ENCODE measurements at places on chromosomes 1 and 21.

- DNase-seq = no peak
These were observed 7.6 kb downstream of the MEX3A start for GRCh38 chr1:156074661-156075060.

DNA sequence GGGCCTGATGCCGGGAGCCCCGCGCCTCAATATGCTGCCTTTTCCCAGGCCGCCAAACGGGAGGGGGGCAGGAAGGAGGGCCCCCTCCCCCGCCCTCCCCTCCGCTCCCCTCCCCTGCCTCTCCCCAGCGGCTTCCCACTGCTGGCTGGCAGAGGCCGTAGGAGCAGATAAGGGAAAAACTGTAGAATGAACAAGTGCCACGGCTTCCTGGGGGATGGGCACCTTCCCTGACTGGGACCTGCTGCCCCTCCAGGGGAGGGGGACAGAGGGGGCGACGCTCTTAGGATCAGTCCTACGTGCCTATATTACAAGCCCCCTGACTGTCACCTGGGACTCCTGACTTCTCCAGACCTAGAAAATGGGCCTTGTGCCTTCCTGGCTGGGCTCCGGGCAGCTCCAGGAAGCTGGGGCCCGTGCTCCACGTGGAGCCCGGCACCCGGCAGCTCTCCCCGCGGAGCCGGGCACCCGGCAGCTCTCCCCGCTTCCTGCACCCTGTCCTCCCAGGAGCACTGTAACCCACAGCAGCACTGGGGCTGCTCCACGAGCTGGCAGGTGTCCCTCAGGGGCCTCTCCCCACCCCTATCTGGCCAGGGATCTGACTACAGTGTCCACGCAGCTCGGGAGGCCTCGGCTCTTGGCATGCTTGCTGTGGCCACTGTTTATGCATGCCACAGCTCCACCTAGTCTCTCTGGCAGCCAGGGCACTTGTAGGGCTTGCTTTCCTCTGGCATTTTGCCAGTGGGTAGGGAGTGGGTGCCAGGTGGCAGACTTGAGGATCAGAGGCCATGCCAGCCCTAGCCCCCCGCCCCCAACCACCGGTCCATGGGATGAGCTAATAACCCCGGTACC is 674 bp upstream of the HES5 start:
- no peak for DNase-seq

GRCh38 chr1:41661428-41662060 is 177.1 kb upstream of the EDN2 start:
- DNase-seq = peak; percentile 72

DNA sequence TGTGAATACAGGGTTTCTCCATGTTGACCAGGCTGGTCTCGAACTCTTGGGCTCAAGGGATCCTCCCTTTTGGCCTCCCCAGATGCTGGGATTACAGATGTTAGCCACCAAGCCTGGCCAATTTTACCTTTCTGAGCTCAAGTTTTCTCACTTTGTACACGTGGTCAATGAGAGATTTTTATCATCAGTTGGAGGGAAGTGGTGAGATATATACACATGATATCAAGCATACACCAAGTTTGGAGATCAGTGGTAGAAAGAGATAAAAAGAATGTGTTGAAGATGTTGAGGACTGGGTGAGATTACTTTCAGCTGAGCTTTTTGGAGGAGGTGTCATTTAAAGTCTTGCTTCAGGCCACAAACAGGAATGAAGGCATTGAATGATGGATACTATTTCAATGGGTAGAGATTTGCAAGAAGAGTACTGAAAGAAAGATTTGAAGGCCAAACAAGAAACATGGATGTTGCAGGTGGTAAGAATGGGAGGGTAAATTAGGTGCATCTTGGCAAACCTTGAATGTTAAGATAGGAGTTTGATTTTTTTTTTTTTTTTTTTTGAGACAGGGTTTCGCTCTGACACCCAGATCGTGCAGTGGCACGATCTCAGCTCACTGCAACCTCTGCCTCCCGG is 3.0 kb upstream of the SESN2 start:
- DNase-seq = no peak

- no peak for DNase-seq
These were observed 107.5 kb downstream of the TIAM1 start for GRCh38 chr21:31236528-31236927.

- no peak for DNase-seq
These were observed 4.4 kb upstream of the PIK3C2B start for GRCh38 chr1:204498981-204499380.

- DNase-seq = no peak
These were observed 136.0 kb downstream of the SNX7 start for GRCh38 chr1:98797506-98797905.

GRCh38 chr1:106659490-106660244 is 396.8 kb upstream of the PRMT6 start:
- DNase-seq = no peak

GRCh38 chr1:107098961-107099360 is 41.9 kb upstream of the NTNG1 start:
- DNase-seq = no peak

GRCh38 chr1:48493970-48494769 is 22.2 kb upstream of the SPATA6 start:
- DNase-seq = no peak

GRCh38 chr1:199766218-199766792 is 261.2 kb upstream of the NR5A2 start:
- no peak for DNase-seq

GRCh38 chr1:47569681-47570470 is 132.0 kb downstream of the FOXD2 start:
- no peak for DNase-seq

DNA sequence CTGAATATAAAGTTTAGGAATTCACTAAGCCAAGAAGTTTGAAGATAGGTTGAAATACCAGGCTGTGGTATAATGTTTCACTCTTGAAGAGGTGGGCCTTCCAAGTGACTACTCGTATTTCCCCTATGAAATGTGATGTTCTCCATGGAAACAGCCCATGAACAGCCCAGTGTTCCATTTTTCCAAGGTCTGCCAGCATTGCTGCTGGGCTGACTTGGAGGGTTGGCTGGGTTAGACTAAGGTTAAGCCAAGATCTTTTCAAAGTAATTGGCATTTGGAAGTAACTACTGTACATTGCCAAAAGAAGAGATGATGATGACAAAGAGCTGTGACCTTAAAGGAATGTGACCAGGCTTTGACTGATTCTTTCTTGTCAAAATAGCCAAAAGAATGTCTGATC is 73.8 kb downstream of the RPE65 start:
- DNase-seq = no peak

- DNase-seq = no peak
These were observed 13.5 kb upstream of the CACNA1E start for GRCh38 chr1:181469829-181470228.

- DNase-seq = no peak
These were observed 282.5 kb upstream of the PLXNA2 start for GRCh38 chr1:208526613-208527125.

DNA sequence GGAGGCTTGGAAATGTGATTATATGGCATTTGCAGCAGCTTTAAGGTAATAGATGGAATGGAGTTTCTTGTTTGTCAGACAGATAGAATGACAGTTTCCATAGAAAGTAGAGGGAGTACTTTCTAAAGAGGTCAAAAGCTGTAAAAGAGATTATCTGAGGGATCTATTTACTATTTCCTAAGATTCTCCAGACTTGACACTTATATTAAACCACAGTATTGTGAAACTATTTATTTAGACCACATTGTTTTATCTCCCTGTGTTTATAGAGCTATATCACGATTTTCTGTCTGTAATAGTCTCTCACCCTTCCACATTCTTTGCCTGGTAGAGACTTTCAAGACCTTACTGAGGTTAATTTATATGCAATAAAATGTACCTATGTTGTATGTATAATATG is 66.7 kb downstream of the MAN1A2 start:
- DNase-seq = no peak

DNA sequence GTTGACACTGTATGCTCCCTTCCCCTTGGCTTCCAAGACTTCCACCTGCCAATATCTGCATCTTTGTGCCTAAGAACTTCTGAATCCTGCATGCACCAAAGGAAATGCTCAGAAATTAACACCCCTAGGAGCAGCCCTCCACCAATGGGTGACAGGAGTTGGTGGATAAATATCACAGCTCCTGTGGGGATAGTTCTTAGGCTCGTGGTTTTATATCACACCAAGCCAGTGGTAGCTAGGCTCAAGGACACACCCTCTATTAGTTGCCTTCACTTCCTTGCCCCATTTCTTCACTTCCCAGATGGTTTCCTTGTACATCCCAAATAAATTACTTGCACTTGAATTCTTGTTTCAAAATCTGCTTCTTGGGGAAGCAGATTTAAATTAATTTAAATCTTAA is 16.9 kb upstream of the CDC14A start:
- DNase-seq = no peak

DNA sequence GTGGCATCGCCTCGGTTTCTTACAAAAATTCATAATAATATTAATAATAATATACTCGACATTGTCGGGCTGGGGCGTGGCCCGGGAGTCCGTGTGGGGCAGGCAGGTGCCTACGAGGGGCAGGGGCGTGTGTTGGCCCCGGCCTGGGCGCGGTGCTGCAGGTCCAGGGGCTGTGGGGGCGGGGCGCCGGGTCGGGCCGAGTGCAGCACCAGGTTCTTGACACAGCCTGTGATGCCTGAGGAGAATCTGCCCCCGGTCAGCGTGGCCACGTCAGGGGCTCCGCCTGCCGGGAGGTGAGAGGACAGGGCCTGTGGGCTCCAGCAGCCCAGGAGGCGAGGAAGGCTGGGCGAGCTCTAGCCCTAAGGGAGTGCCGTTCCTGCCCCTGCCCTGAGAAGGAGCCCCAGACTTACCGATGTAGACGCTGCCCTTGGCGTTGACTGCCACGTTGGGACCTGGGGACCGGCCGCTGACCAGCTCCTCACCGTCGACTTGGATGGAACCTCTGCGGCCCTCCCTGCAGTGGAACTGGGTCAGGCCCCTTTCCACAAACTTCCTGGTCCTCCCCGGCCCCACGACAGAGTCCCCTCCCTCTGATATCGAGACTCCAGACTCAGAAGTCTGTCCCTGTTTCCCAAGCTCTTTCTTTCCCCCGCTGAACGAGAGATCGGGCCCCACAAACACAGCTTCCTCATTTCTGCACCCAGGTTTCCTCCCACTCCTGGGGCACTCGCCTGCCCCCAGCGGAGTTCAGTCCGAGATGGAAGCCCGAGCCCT is 11.3 kb downstream of the LDLRAD2 start:
- DNase-seq = no peak

- no peak for DNase-seq
These were observed 169.3 kb downstream of the ST6GALNAC5 start for GRCh38 chr1:77036560-77036959.

- DNase-seq = peak; percentile 47
These were observed 5.2 kb upstream of the FCER1G start for GRCh38 chr1:161209790-161210409.

GRCh38 chr1:247638011-247638410 is 32.6 kb downstream of the OR2G3 start:
- no peak for DNase-seq

- no peak for DNase-seq
These were observed 26.3 kb downstream of the ZBTB17 start for GRCh38 chr1:15949453-15950245.

GRCh38 chr1:93810316-93810715 is 68.7 kb downstream of the DNTTIP2 start:
- DNase-seq = no peak

DNA sequence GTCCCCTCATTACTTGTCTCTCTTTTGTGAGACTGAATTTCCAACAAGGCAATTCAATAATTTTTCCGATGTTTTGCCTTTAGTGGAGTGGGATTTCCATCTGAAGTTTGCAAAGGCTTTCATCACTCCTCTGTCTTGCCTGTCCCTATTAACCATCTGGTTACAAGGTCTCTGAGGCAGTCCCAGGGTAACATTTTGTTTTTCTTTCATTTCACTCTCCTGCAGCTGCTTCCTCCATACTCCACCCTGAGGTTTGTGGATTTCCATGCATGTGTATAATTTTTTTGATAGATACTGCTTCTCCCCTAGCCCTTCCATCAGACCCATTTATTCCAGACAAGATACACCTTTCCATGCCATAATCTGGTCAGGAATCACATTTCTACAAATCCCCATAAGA is 366.8 kb downstream of the PTBP2 start:
- DNase-seq = no peak
